ENCODE measurements at places on chromosomes 2 and 18.

DNA sequence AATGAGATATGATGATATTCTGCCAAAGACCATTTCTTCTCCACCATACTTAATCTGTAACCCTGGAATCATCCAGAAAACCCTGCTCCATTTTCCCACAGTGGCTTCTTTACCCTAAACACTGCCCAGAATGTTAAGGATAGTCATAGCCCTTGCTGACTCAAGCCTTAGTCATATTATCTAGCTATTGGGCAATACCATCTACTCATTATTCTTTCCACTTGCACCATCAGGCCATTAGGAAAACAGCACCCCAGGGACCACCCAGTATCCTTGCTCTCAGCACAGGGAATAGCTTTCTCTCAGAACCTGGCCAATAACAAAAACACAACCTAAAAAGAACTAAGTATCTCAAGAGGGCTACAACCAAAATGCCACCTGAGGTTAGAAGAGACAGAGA lies 445.7 kb upstream of the SLC14A2 start:
- DNase-seq = no peak

- DNase-seq = no peak
Observed at GRCh38 chr2:12168791-12169388, 422.5 kb downstream of the LPIN1 start.

- no peak for DNase-seq
Observed at GRCh38 chr2:137826373-137827372, 137.6 kb upstream of the HNMT start.

- DNase-seq = no peak
Observed at GRCh38 chr18:7812431-7813063, 245.4 kb downstream of the PTPRM start.

DNA sequence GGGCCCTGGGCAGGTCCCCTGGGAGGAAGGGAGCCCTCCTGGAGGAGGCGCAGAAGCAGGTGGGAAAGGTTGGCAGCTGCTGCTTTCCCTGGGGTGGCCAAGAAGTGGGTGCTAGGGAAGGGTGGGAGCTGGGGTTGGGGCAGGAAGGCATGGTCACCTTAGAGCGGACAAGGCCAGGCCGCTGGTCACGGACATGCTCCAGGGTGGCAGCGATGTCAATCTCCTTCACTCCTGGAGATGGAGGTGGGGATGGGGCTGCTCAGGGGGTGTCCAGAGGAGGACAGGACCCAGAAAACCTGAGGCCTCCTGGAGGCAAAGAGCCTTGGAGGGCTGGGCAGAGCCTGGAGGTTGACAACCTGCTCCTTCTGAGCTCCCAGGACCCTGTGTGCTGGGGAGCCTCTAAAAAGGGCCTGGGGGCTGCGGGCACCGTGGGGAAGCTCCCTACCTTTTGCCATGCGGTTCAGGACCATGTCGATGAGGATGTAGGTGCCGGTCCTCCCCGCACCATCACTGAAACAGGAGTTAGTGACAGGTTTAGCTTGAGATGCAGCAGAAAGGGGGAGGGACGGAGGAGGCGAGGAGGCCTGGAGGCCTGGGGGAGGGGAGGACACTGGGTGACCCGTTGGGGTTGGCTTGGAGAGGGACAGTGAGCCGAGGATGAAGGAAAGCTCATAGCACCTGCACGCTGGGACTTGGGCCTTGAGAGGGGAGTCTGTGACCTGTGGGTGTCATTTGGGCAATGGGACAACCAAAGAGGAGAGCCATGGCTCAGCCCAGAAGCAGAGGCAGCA lies 11.4 kb downstream of the DNAJB2 start:
- DNase-seq = no peak

- peak; percentile 15 for DNase-seq
Observed at GRCh38 chr18:864872-865273, 39.8 kb upstream of the ADCYAP1 start.

DNA sequence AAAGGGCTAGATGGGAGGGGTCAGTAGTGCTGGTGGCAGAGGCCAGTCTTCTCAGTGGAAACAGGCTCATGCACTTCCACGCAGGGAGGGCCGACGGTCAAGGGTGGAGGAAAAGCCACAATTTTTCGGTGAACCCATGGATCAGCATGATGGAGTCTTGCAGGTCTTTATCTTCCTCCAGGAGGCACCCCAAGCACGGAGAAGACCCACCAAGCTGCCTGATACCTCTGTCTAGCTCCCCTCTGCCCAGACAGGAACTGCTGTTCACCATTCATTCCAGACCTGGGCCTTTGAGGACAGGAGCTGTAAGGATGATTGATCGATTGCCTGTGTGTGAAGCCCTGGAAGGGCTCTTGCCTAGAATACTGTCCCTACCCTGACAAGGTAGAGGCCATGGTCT lies 2.8 kb upstream of the LRRFIP1 start:
- DNase-seq = no peak

GRCh38 chr2:129876541-129876940 lies 102.9 kb upstream of the RAB6C start:
- no peak for DNase-seq

DNA sequence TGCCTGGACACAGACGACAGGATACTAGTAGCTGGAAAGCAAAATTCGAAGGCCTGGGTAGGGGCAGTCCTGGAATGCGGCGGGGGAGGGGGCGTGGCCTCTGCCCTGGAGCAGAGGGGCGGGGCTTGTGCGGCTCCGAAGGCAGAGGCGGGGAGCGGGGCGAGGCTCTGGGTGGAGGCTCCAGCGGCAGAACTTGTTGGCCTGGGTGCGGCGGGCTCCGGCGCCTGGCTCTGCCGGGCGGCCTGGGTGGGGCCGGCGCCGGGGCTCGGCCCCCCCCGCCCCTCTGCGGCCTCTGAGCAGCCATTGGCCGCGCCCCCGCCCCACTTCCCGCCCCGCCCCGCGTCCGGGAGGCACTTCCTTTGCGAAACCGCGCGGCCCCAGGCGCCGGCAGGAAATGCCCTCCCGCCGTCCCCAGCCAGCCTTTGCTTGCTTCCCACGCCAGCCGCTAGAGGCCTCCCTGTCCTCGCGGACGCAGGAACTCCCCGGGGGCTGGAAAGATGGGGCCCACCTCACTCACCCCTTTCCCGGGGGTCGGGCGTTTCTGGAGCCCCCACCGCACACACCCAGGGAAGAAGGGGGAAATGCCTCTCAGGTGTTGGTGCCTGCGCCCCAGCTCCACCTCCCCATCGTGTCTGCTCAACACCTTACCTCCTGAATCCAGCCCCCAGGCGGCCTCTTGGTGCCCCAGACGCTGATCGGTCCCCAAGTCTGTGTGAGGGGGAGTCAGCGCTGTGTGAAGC lies 6.7 kb downstream of the CTDSP1 start:
- DNase-seq = peak; percentile 89

DNA sequence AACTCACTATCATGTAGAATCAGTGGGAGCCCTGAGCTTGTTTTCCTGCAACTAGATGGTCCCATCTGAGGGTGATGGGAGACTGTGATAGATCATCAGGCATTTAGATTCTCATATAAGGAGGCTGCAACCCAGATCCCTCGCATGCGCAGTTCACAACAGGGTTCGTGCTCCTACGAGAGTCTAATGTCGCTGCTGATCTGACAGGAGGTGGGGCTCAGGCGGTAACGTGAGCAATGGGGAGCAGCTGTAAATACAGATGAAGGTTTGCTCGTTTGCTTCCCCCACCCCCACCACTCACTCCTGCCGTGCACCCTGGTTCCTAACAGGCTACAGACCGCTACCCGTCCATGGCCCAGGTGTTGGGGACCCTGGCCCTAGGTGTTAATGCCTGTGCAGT lies 113.6 kb downstream of the RNF144A start:
- DNase-seq = no peak

DNA sequence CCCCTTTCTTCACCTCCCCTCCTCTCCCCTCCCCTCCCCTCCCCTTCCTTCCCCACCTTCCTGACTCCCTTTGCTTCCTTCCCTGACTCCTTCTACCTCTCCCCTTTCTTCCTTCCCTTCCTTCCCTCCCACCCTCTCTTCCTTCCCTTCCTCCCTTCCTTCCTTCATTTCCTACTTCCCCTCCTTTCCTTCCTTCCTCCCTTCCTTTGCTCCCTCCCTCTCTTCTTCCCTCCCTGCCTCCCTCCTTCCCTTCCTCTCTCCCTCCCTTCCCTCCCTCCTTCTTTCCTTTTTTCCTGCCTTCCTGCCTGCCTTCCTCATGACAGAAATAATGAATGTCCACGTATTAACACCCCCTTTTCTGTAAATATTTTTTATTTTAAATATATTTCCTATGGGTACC lies 260.2 kb downstream of the ZNF407 start:
- DNase-seq = no peak

GRCh38 chr2:189144700-189145211 lies 34.8 kb downstream of the COL5A2 start:
- no peak for DNase-seq

- no peak for DNase-seq
Observed at GRCh38 chr2:165927353-165927752, 26.2 kb downstream of the TTC21B start.

- no peak for DNase-seq
Observed at GRCh38 chr2:102410952-102411351, 12.0 kb upstream of the IL18RAP start.

GRCh38 chr18:43531438-43531837 lies 254.1 kb upstream of the SYT4 start:
- no peak for DNase-seq

DNA sequence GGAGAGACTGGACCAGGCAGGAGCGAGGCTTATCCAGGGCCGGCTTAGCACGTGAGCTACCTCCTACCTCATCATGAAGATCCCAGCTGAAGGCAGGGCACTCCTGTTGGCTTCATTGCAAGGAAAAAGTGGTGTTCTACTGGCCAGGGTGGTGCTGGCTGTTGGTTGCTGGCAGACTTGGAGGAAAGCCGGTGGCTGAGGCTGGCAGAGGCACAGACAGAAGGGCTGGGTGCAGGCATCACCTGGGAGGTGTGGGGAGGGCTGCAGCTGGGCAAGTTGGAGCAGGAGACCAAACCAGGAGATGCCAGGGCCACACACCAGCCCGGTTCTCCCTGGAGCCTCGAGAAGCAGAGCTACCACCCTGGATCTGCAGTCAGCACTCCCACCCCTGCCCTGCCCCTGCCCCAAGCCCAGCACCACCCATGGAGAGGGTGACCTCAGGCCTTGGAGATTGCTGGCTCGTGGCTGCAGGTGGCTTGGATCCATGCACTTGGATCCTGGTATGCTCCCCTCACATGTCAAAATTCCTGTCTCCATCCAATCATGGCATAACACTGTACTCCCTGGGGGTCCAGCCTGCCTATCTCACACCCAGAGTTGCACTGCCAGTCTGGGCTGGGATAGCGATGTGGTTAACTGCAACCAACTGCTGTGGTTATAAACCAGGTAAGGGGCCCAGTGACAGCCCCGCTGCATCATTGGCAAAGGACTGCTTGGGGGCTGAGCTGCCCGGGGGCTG lies 49.7 kb downstream of the GLI2 start:
- DNase-seq = no peak

- DNase-seq = no peak
Observed at GRCh38 chr18:49733321-49733720, 80.0 kb downstream of the ACAA2 start.

DNA sequence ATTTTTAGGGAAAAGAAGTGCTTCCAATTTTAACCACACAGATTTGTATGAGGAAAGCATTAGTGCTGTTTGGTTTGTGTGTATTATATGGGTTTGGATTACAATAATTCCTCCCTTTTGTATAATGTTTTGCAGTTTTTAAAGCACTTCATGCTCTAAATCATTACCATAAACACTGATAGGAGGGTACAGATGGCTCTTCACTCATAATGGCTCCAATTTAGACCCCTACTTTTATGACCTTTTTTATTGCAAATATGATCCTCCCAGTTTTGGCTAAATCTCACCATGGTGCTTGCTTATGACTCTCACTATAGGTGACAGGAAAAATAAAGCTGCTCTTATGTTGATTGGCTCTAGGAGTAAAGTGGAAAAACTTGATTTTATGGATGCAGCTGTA lies 23.8 kb upstream of the TMEM17 start:
- no peak for DNase-seq

DNA sequence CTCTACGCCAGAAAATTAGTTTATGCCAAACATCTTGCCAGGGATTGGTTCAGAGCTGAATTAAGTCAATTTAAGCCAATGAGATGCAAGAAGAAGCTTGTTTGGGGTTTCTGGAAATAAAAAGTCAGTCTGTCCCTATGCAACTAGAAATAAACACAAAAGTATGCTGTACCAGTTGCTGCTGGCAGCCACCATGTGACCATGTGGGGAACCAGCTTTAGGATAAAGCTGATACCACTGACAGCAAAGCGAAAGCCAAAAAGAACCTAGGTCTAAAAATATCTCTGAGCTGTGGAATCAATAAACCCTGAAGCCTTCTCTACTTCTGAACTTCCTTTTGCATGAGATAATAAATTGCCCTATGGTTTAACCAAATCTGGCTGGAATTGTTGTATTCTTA lies 181.8 kb upstream of the PARD3B start:
- DNase-seq = no peak

- DNase-seq = no peak
Observed at GRCh38 chr2:107529146-107529545, 297.5 kb upstream of the RGPD4 start.

DNA sequence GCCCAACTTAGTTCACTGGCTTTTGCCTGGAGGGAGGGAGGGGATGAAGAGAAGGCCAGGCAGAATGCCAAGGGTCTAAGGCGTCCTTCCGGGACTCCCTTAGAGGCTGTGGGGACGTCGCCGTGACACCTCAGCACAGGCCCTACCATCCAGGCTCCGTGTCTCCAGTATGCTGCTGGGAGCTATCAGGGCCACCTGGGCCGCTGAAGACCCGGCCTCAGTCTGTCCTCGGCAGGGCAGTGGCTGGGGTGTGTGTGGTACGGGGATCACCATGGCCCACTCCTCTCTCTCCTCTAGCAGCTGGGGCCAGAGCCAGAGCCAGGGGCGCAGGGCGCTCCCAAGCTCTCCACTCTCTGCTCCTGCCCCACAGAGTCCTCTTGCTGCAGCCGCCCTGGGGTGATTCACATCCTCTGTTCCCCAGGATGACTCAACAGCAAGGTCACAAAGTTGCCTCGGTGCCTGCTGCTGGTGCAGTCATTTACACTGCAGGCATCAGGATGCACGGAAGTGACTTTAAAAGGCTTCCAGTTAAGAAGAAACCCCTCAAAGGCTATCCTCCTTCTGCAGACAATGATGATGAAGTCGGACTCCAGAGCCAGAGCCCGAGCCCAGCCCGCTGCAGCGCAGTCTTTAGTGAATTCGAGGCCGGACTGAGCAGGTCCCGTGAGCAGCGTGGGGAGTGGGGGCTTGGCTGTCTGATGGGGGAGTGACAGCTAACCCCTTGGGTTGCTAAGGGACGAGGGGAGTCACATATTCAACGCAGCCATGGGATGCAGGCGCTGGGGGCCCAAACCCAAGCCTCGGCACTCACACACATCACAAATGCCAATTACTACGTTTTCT lies 31.9 kb downstream of the SNORC start:
- DNase-seq = no peak

DNA sequence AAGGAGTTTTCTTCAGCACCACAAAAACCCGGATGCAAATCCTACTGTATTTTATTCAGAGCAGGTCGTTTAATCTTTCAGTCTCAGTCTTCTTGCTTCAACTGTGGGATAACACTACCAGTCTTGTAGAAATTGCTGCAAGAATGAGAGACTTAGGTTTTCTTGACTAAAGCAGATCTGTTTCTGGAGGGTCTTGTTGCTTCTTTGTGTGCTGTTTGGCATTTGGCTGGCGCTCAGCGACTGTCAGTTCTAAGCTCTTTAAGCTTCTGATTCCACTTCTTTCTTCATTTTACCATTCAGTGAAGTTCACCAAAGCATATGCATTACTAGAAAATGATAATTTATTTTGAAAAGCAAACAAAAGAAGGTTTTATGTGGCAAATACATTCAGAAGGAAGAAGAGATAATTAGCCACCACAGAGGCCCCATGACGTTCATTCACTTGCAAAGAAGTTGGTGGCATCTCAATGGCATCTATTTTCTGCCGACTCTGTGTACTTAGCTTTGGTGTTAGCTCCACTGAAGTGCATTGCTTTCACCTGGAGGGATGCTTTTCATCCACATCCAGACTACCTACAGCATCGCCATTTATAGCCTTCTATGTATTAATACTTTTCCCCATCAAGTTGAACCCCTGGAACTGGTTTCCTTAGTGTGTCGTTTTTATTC lies 53.7 kb downstream of the TRIB2 start:
- no peak for DNase-seq
